LoVo (cell line): ENCODE measurements at places on chromosomes 12 and 14.

DNA sequence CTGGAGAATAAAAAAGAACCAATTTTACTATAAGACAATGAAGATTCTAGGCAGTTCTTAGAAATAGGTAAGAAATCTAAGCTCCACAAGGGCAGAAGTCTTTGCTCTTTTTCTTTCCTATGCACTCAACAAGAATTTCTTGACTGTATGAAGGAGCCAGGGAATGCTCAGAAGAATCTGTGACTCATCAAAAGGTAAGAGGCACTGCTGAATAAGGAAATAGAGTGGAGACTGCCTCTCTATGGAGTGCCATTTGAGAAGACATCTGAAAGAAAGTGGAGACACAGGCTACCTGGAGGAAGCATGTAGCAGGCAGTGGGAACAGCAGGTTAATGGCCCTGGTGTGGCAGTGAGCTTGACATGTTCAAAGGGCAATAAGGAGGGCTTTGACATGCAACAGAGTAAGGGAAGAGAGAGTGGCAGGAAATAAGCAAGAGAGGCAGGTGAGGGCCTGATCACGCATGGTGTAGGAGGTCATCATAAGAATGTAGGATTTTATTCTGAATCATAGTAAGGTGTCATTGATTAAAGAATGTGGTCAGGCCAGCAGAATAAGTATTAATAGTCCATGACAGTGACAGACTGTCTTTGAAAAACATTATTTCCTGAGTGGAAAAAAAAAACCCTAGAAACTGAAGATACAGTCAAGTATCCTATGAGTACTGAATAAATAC lies 446.7 kb upstream of the GARIN6 start:
- no peak for DNase-seq

GRCh38 chr12:25372969-25373817 lies 122.5 kb upstream of the KRAS start:
- DNase-seq = no peak

DNA sequence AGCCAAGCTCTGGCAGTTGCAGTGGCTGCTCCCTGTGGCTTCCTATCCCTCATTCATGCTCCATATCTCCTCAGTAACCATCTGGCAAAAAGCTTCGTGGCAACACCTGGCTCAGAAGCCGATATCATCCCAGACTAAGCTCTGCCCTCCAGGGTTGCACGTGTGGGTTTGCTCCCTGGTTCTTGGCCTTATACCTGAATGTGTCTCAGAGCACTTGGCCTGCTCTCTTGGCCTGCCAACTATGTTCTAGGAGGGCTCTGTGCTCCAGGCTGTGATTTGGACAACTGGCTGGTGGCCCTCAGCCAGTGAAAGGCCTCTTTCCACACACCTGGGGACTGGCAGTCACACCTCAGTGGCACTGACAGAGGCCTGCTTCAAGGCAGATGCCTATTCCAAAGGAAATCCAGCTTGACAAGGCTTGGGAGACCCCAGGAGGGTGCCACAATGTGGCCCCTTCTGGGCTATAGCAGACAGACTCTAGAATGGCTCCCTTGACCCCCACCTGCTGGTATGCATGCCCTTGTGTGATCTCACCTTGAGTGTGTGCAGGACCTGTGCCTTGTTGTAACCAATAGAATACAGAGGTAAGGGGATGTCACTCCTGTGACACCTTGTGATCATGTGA lies 10.5 kb downstream of the PLD4 start:
- DNase-seq = no peak

GRCh38 chr12:18907728-18908127 lies 169.8 kb downstream of the CAPZA3 start:
- DNase-seq = no peak
